ENCODE measurements at places on chromosomes 3 and 15.
A peak's percentile ranks its signal among the peaks of the same experiment; 100 is the strongest.

- DNase-seq, result peak; percentile 55
These were observed 44.0 kb downstream of the ZBTB38 start for GRCh38 chr3:141412087-141412935.

GRCh38 chr3:130457671-130458070 lies 59.3 kb upstream of the COL6A6 start:
- no peak for DNase-seq

DNA sequence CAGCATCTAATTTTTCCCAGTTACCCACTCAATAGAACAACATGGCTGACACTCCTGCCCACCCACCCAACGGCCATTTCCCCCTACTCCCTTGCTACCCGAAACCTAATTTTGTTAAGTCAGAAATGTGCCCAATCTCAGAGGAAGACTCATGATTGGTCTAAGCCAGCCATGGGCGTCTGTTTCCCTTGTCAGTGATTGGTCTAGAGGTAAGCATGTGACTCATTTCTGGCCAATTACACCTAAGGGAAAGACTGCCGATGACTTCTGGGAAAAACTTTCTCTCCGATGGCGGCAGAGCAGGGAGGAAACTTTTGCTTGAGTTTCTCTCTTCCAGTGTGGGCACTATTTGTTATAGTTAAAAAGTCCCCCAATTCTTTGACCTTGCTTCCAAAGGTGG lies 72.9 kb downstream of the RPLP1 start:
- DNase-seq, result no peak

- no peak for DNase-seq
These were observed 54.5 kb downstream of the LRTM1 start for GRCh38 chr3:54873059-54874010.

DNA sequence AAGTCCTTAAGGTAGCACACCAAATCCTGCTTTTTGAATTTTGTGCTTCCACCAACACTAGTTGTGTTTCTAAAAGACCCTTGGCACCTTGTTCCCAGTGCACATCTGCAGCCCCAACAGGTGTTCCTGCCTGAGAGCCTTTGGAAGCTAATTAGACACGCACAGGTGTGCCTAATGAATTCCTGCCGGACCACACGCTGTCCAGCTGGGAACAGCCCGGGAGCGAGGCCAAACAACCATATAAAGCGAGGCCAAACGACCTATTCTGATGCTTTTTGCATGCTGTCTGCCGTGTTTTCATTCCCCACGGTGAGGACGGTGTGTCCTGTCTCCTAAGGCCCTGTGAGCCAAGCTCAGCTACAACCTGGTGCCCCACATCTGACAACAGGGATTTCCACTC lies 99.5 kb downstream of the ATG7 start:
- no peak for DNase-seq

DNA sequence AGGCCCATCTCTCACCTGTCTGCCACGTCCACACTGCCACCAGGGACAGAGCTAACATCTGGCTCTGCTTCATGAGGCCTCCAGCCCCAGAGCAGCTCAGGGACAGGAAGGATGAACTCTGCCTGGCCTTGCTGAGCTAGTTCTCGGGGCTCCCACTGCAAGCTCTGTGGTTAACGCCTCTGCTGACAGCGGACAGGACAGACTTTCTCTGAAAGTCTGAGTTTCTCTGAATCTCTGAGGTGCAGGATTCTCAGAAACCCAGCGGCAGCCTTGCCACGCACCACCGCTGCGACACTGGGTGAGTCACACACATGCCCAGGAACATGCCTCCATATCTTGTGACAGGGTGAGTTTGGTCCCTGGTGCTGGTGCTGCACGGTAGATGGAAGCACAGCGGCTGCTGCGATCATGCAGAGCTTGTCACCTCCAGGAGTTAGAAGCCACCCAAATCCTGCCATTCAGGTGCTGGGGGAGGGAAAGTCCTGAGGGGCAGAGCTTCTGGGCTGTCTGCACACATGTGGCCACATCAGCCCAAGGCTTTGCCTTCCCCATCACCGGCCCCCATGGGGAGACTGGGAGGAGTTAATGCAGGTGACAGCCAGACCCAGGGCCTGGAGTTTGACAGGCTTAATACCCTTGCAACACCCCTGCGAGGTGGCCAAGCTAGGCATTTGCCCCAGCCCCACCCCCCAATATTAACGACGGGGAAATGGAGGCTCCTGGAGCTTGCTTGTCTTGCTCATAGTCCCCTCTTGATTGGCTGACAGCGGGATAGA lies 267.0 kb downstream of the PLCL2 start:
- DNase-seq, result no peak

DNA sequence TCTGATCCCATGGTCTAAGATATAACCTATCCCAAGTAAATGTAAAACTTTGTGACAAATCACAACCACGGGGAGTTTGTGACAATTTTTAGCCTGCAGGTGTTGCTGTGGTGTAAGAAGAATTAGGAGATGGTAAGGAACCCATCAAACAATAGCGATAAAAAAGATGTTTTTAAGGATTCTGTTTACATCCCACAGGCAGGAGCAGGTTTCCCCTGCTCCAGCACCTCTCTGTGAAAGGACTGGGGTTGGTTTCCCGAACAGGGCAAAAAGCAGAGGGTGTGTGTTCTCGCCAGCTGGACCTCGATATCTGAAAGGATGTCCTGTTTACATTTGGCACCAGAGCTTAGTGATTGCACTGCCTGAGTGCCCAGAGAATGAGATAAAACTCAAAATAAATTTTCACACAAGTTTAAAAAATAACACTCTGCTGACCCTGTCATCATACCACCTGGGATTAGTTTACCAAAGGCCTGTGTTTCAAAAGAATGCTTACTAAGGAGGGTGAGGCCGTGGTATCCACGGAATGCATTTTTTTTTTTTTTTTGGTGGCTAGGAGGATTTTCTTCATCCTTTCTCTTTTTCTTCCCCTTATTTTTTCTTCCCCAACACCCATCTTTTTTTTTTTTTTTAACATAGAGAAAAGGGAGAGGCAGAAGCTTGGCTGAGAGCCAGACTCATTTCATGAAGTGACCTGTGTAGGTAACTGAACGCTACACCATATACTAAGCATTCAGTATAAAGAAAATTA lies 151.8 kb upstream of the DPH6 start:
- peak; percentile 41 for DNase-seq

DNA sequence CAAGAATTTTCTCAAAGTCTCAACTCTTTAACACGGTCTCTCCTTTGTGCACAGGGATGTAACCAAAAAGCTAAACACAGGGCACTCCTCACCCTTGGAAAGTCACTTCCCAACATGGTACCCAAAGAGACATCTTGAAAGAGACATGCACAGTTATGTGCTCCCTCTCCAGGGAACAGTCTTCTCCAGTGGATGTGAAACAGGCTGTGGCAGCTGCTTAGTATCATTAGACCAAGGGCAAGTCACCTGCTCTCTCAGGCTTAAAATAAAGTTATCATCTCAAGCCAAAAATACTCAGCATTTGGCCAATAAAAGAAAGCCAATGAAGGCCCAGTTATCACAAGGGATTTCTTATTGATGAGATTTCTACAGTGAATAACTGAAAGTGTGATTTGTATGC lies 128.3 kb downstream of the WDR76 start:
- DNase-seq, result no peak

DNA sequence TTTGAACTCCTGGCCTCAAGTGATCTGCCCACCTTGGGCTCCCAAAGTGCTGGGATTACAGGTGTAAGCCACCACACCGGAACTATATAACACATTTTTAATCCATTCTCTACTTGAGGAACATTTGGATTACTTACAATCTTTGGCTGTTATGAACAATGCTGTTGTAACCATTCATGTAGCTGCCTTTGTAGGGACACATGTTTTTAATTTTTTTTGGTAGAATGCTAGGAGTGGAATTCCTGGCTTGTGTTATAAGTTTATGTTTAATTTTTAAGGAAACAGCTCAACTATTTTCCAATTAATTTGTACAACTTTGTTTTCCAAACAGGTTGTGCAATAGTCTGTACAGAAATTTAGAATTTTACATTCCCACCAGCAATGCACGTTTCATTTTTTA lies 51.7 kb downstream of the GPR149 start:
- no peak for DNase-seq

DNA sequence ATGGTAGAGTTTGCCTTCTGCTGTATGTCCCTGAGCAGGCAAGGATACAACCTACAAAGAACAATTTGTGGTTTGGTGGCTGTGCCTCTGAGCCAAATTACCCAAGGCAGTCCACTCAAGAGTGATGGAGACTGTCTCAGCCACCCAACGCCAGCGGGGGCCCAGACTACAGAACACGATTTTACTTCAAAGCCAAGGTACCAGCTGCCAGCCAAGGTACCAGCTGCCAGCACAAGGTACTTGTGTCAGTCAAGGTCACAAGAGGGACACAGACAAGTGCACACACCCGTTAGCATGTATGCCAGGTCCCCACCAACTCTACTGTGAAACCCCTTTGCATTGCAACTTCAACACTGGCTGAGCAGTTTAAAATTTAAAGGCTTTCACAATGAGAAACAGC lies 23.5 kb downstream of the COLQ start:
- no peak for DNase-seq

GRCh38 chr3:73433687-73434086 lies 191.1 kb downstream of the PDZRN3 start:
- no peak for DNase-seq

DNA sequence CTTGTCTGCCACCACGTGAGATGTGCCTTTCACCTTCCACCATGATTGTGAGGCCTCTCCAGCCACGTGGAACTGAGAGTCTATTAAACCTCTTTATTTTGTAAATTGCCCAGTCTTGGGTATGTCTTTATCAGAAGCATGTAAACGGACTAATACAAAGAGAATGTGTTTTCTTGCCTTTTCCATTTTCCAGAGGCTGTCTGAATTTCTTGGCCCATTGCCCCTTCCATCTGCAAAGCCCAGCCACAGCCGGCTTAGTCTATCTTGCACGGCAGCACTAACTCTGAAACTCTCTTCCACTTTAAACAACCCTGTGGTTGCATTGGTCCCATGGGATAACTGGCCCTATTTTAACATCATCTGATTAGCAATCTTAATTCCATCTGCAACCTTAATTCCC lies 215.3 kb downstream of the LRTM1 start:
- DNase-seq, result no peak

GRCh38 chr3:49914906-49915305 lies 11.2 kb upstream of the MST1R start:
- no peak for DNase-seq

GRCh38 chr3:136197159-136197793 lies 1.1 kb upstream of the MSL2 start:
- no peak for DNase-seq

DNA sequence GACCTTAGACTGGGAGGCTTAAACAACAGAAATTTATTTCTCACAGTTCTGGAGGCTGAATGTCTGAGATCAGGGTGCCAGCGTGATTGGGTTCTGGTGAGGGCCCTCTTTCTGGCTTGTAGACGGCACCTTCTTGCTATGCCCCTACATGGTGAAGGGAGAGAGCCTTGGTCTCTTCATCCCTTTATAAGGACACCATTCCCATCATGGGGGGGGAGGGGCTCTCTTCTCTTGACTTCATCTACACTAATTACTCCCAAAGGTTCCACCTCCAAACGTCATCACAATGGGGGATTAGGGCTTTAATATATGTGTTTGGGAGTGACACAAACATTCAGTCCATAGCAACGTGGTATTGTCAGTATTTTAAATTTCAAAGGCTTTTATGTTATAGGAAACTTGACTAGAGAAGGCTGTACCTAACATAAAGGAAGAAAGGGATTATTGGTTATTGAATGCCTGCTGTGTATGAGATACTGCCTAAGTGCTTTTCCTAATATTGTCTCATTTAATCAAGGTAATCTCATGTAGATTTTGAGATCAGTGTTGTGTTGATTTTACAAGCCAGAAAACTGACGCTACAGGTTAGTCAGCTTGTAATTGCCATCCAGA lies 20.9 kb downstream of the SYN2 start:
- no peak for DNase-seq

DNA sequence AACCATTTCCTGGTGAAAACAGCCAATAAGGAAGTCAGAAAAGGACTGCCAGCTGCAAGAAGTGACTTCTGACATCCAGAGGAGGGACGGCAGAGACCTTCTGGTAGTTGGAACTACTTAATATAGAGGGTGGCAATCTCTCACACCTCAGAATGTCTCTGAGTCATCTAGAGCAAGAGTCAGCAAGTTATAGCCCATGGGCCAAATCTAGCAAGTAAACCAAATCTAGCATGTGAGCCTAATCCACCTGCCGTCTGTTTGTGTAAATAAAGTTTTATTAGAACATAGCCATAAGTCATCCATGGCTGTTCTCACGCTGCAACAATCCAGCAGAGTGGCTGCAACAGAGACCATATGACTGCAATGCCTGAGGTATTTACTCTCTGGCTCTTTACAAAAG lies 160.5 kb upstream of the NR2E3 start:
- no peak for DNase-seq

GRCh38 chr3:196620161-196620604 lies 19.3 kb upstream of the NRROS start:
- no peak for DNase-seq
